ENCODE measurements at places on chromosomes 2 and 18. TPM values are rescaled to one million over a fixed set of nuclear protein-coding genes. Genes with fewer than 3 reads are reported as not detected.

Gene ALK
- total RNA-seq, result not detected

Gene GLI2
- total RNA-seq, result not detected

Gene PRSS56
- not detected for total RNA-seq

Gene INPP5D
- total RNA-seq, result 62.3 TPM

Gene RAB6C
- not detected for total RNA-seq

Gene SLC14A1
- 6.0 TPM for total RNA-seq

Gene KIF5C
- 12.9 TPM for total RNA-seq

Gene OSR1
- total RNA-seq, result not detected

GRCh38 chr2:74045454-74045853 lies 60.7 kb downstream of the TET3 start:
- peaks cover 26% of the 10 kb centered on the region for H3K4me1 ChIP-seq
- H3K4me3 ChIP-seq, result no peak overlapping the region
- peaks cover 29% of the 10 kb centered on the region for H3K36me3 ChIP-seq
- no peak for DNase-seq
- no peaks in the 10 kb centered on the region for H3K27me3 ChIP-seq
- no peak overlapping the region for H3K27ac ChIP-seq

GRCh38 chr2:175393851-175394250 lies 212.3 kb upstream of the ATP5MC3 start:
- no peak overlapping the region for H3K27ac ChIP-seq
- no peaks in the 10 kb centered on the region for H3K36me3 ChIP-seq
- DNase-seq, result no peak
- no peaks in the 10 kb centered on the region for H3K4me1 ChIP-seq

- H3K4me1 ChIP-seq, result no peaks in the 10 kb centered on the region
- no peak overlapping the region for H3K4me3 ChIP-seq
- no peak overlapping the region for H3K27ac ChIP-seq
- no peak for DNase-seq
Observed at GRCh38 chr2:128362889-128363228, 44.2 kb upstream of the HS6ST1 start.

DNA sequence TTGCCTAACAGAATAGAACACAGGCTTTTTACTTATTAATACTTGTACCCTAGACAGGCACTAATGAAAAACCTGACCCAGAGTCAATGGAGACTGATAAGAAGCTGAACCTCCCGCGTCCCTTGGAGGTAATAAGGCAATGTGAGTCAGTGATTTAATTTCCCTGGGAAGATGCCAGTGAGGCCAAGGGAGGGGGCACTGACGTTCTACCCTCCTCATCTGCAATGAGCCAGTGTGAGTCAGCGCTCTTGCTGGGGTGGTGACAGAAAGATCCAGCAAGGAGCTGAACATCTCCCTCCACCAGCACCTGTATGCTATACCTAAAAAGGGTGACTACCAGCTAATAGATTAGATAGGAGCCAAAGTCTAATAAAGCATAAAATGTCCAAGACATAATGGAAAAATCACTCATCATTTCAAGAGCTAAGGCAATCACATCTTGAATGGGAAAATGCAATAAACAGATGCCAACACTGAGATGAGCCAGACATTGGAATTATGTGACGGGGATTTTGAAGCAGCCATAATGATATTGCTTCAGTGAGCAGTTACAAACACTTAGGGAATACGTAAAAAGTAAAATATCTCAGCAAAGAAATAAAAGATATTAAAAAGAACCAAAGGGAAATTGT lies 116.9 kb downstream of the TPGS2 start:
- no peak for DNase-seq
- H3K4me1 ChIP-seq, result no peaks in the 10 kb centered on the region
- H3K27me3 ChIP-seq, result peaks cover 5% of the 10 kb centered on the region
- no peak overlapping the region for H3K27ac ChIP-seq
- no peaks in the 10 kb centered on the region for H3K36me3 ChIP-seq

DNA sequence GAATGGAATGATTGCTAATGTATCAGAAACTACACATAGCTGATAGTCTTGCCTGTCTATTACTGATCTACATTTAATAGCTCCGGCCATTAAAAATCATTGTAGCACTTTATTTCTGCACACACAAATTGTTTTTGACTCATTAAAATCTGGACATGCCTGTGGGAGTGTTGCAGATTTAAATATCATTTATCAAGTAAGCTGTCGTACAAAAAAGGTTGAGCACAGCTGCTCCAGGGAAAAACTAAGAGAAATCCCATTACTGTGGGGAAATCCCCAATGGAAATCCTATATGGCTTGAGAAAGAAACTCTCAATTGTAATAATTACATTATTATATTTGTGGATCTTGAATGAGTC lies 99.6 kb upstream of the CERS6 start:
- DNase-seq, result no peak
- peaks cover 19% of the 10 kb centered on the region for H3K4me1 ChIP-seq
- H3K27me3 ChIP-seq, result peaks cover 4% of the 10 kb centered on the region
- no peaks in the 10 kb centered on the region for H3K36me3 ChIP-seq

DNA sequence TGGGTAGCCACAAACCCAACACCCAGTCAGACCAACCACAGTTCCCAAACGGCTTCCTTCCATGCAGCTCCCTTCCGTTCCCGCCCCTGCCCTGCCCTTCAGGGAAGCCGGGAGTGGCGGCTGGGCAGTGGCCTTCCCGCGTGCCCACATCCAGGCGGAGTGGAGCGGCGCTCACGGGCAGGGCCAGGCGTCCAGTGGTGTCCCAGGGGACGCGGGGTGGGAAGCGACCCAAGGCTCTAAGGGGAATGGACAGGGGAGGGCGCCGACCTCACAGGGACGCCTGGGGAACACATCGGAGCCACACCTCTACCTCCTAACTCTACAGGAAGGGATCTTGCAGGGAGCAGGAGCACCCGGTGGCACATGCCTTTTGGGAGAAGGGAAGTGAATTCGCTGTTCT lies 225.9 kb upstream of the MGAT5 start:
- no peaks in the 10 kb centered on the region for H3K36me3 ChIP-seq
- no peaks in the 10 kb centered on the region for H3K4me1 ChIP-seq
- DNase-seq, result no peak

DNA sequence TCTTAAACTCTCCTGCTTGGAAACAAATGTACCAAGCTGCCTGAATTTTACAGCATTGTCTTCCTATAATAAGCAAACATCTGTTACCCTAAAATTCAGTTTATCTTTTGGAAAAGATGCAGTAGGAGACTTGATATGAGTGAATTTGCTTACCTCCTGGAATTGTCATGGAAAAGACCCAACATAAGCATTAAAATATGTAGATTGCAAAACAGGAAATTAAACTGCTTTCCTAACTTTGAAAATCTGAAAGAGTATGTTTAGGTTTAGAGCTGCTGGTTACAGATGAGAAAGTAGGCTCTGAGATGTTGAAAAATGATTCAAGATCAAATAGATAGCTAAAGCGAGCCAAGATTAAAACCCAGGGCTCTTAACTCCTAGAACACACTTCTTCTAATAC lies 316.5 kb downstream of the SOX11 start:
- no peaks in the 10 kb centered on the region for H3K27me3 ChIP-seq
- no peak overlapping the region for H3K27ac ChIP-seq
- no peaks in the 10 kb centered on the region for H3K4me1 ChIP-seq
- no peaks in the 10 kb centered on the region for H3K36me3 ChIP-seq

DNA sequence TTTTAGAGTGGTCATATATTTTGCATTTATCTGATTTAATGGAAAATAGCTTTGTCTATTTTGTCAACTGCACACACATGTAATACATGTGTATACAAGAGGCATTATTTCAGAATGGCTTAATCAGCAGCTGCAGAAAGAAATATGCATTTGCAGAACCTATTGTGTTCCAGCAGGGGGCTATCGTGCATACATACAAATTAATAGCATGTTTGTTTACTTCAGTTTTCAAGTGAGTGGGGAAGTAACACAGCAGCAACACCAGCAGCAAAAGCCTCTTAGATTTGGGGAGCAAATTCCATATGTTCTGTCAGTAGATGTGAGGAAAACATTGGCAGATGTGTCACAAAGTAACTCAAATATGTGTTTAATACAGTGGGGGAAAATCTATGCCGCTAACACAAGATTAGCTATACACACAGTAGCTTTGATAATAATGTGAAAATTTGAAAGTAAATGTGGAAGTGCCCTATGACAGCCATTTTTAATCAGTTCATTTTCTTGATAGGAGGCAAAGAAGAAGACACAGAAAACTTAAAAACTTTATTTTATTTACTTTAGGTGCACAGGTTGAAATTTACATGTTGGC lies 218.1 kb downstream of the WDR7 start:
- H3K27ac ChIP-seq, result no peak overlapping the region
- no peak overlapping the region for H3K4me3 ChIP-seq
- no peak for DNase-seq
- no peaks in the 10 kb centered on the region for H3K27me3 ChIP-seq
- no peaks in the 10 kb centered on the region for H3K36me3 ChIP-seq

GRCh38 chr2:1026141-1026540 lies 75.5 kb downstream of the SNTG2 start:
- H3K4me1 ChIP-seq, result no peaks in the 10 kb centered on the region
- peaks cover 2% of the 10 kb centered on the region for H3K27me3 ChIP-seq
- no peaks in the 10 kb centered on the region for H3K36me3 ChIP-seq
- DNase-seq, result no peak
- H3K4me3 ChIP-seq, result no peak overlapping the region
- no peak overlapping the region for H3K27ac ChIP-seq

- no peak overlapping the region for H3K4me3 ChIP-seq
- H3K4me1 ChIP-seq, result no peaks in the 10 kb centered on the region
- H3K27me3 ChIP-seq, result no peaks in the 10 kb centered on the region
Observed at GRCh38 chr2:140128909-140129308, 1348.7 kb upstream of the NXPH2 start.

DNA sequence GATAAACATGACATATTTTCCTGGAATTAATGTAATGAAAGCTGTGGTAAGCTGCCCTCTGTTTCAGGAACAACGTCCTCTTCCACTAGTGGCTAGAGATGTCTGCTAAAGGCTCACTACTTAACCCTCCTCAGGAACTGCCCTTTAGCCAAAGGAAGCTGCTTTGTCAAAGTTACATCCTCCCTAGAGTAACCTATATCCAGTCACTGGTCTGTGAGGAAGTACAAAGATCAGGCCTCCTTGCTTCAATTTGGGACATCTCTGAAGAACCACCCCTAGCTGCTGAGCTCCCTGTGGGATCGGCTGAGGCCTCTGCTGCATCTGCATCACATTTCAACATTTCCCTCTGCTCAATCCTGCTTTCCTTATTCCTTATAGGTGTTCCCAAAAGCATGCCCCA lies 107.8 kb downstream of the PRELID3A start:
- no peak overlapping the region for H3K4me3 ChIP-seq
- peaks cover 4% of the 10 kb centered on the region for H3K27me3 ChIP-seq
- no peaks in the 10 kb centered on the region for H3K4me1 ChIP-seq
- H3K36me3 ChIP-seq, result no peaks in the 10 kb centered on the region
- H3K27ac ChIP-seq, result no peak overlapping the region
- no peak for DNase-seq

DNA sequence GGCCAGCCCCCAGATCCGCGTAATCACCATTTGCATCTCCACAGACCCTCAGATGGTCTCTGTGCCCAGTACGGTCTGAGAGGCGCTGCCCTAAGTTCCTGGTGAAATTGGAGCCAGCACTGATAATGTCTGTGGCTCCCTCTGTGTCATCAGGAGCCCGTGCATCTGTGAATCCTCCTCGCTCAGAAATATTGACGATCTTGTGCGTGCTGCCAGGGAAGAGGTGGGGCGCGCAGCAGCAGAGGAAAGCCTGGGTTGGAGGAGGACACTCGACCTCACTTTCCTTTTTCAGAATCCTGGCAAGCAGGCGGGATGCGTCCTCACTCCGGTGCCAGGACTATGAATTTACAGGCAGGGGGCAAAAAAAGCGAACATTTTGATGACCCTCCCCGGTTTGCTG lies 686.1 kb upstream of the SALL3 start:
- no peak overlapping the region for H3K4me3 ChIP-seq
- no peak for DNase-seq
- no peaks in the 10 kb centered on the region for H3K4me1 ChIP-seq
- no peak overlapping the region for H3K27ac ChIP-seq
- H3K27me3 ChIP-seq, result no peaks in the 10 kb centered on the region
- H3K36me3 ChIP-seq, result no peaks in the 10 kb centered on the region

- DNase-seq, result no peak
- no peaks in the 10 kb centered on the region for H3K27me3 ChIP-seq
- H3K4me1 ChIP-seq, result peaks cover 28% of the 10 kb centered on the region
Observed at GRCh38 chr18:79511671-79512301, 116.1 kb downstream of the NFATC1 start.

DNA sequence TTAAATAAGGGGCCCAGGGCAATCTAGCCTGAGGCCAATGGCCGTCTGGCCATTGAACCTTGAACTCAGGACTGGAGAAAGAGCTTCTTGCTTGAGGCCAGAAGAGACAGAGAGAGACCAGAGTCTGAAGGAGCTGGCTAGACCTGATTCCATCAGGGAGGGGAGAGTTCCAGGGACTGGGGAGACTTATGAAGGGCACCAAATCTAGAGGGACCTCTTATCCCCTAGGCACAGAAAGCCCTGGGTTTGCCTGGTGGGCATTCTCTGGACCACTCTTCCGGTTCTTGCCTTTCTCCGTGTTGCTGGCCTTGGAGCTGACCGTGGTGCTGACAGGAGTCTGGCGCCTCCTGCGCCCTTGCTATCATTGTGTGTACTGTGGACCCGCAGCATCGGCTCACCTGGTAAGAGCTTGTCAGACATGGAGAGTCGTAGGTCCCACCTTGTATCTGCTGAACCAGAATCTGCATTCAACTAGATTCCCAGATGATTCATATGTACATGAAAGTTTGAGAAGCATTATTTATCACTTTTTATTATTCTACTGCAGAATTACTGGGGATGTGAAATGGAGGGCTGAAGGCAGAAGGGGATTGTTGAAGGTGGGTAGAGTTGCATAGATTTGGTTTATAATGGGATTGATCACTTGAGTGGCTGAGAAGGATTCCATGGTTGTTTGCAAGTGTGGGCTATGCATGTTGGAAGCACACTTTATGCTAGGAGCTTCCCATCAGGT lies 4.3 kb upstream of the TRPM8 start:
- no peaks in the 10 kb centered on the region for H3K4me1 ChIP-seq
- H3K27ac ChIP-seq, result no peak overlapping the region
- H3K4me3 ChIP-seq, result no peak overlapping the region
- no peak for DNase-seq
- H3K27me3 ChIP-seq, result peaks cover 10% of the 10 kb centered on the region

DNA sequence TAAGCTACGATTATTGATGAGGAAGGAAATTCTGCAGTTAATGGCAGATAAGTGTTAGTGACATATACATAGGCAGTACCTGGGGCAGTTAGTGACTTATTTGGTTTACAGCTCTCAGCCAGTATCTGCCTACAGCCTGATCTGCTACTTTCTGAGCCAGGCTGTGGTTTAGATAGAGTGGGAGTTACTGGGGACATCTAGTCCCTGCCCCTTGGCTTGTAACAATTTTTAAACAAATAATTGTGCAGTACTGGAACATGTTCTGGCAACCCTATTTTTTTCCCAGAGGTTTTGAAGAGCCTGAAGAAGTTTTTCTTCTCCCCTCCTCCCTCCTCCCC lies 2.3 kb downstream of the KIF5C start:
- peaks cover 9% of the 10 kb centered on the region for H3K36me3 ChIP-seq
- DNase-seq, result no peak
- H3K4me1 ChIP-seq, result peaks cover 10% of the 10 kb centered on the region
- H3K27me3 ChIP-seq, result peaks cover 15% of the 10 kb centered on the region

GRCh38 chr2:216519154-216519762 lies 20.6 kb downstream of the RPL37A start:
- H3K4me1 ChIP-seq, result no peaks in the 10 kb centered on the region
- no peak overlapping the region for H3K27ac ChIP-seq

GRCh38 chr2:158191076-158191895 lies 89.6 kb downstream of the UPP2 start:
- H3K4me1 ChIP-seq, result peaks cover 31% of the 10 kb centered on the region
- H3K27me3 ChIP-seq, result peaks cover 27% of the 10 kb centered on the region
- no peak overlapping the region for H3K4me3 ChIP-seq
- no peak for DNase-seq

All from activated T-helper 2 cell treated with anti-CD3 and anti-CD28 coated beads, Interferon-gamma antibody, Interleukin-2, Interleukin-4, amounts not matched to agents 10 μg/mL and 5 μg/mL and 100 μg/mL, durations not matched to agents 14 hours and 24 hours and 36 hours (primary cell).